ENCODE measurements at places on chromosomes 12 and 14. TPM values are rescaled to one million over a fixed set of nuclear protein-coding genes. Genes with fewer than 3 reads are reported as not detected.

The RIMBP2 gene
- total RNA-seq: 32.8 TPM

The KRT74 gene
- not detected for total RNA-seq

The BTBD6 gene
- total RNA-seq: 43.1 TPM

The NRIP2 gene
- 0.23 TPM for total RNA-seq
